ENCODE measurements at places on chromosomes 16 and 17.

DNA sequence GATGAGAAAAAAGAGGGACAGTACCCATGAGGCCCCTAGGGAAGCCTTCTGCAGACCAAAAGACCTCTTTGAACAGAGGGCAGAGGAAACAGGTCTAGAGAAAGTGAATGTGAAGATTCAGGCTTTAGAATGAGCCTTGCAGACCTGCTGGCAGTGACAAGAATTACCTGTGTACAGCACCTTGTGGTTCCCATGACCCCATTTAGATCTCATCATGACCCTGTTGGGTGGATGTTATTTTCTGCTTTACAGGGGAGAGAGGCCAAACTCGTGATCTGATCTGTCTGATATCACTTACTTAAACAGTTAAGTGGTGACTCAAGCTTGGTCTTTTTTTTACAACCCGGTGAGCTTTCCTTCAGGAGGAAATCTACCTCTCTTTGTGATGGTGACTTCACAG is 81.9 kb downstream of the UTP18 start:
- no peak overlapping the region for H3K27ac ChIP-seq
- H3K4me3 ChIP-seq = no peak overlapping the region

DNA sequence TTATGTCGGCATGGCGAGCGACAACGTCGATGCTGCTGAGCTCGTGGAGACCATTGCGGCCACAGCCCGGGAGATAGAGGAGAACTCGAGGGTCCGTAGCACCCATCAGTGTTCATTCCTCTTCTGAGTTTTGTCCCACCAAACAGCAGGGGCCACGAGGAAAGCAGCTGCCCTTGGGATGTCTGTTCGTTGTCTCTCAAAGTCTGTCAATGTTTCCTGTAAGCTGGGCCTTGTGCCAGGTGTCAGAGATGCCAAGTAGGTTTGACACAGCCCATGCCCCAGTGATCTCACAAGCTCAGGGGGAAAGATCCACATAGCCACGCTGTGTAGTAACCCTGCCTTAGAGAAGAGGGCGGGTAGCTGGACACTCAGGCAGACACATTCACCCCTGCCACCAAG is 22.6 kb downstream of the NTAN1 start:
- no peaks in the 10 kb centered on the region for H3K4me1 ChIP-seq
- peaks cover 52% of the 10 kb centered on the region for H3K36me3 ChIP-seq
- DNase-seq = no peak
- no peaks in the 10 kb centered on the region for H3K27me3 ChIP-seq

- DNase-seq = no peak
- H3K36me3 ChIP-seq = no peaks in the 10 kb centered on the region
- peaks cover 13% of the 10 kb centered on the region for H3K27me3 ChIP-seq
- peak within 1 kb of the TSS; percentile 58 for H3K4me3 ChIP-seq
- no peak within 1 kb of the TSS for H3K27ac ChIP-seq
These were observed at the start of gene MLKL for GRCh38 chr16:74700438-74701225. Gene MLKL, minus strand, starts transcription at chr16:74700862. Its CDS starts 5,105 bp downstream, at chr16:74695757.

- H3K36me3 ChIP-seq = peaks cover 2% of the 10 kb centered on the region
- peaks cover 70% of the 10 kb centered on the region for H3K4me1 ChIP-seq
- no peaks in the 10 kb centered on the region for H3K27me3 ChIP-seq
- H3K4me3 ChIP-seq = no peak overlapping the region
These were observed 30.7 kb upstream of the GSE1 start for GRCh38 chr16:85582229-85582991.

DNA sequence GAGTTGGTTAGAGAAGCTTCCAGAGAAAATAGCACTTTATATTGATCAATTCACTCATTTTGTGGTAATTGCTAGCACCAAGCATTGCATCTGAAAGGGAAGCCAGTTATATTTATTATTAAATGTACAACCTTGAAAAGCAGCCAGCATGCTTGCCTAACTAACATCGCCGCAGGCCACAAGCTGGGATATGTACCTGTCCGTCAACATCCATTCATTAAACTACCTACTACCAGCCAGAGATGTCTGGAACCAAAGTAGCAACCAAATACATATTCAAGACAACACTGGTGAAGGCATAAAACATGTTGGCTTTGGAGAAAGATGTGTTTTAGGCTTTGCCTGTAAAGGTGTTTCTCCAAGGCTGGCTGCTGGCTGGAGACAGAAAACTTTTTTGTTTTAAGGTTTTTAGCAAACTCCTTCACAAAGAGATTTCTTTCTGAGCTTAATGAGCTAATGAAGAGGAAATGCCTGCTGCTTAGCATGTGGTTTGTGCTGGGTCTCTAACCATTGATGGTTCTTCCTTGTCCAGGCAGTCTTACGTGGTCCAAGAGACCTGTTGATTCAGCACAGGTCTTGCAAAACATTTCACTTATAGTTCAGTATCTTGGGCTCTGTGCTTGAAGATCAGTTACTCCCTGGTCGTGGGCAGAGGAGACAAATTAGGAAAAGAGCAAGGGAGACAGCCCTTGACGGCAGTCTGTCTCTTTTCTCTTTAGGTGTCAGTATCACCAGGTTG is 3.1 kb downstream of the ITPRIPL2 start:
- peak overlapping the region; percentile 84 for H3K27ac ChIP-seq
- peaks cover 5% of the 10 kb centered on the region for H3K36me3 ChIP-seq
- peaks cover 45% of the 10 kb centered on the region for H3K4me1 ChIP-seq
- no peak for DNase-seq
